ENCODE measurements at places on chromosomes 4 and X.

DNA sequence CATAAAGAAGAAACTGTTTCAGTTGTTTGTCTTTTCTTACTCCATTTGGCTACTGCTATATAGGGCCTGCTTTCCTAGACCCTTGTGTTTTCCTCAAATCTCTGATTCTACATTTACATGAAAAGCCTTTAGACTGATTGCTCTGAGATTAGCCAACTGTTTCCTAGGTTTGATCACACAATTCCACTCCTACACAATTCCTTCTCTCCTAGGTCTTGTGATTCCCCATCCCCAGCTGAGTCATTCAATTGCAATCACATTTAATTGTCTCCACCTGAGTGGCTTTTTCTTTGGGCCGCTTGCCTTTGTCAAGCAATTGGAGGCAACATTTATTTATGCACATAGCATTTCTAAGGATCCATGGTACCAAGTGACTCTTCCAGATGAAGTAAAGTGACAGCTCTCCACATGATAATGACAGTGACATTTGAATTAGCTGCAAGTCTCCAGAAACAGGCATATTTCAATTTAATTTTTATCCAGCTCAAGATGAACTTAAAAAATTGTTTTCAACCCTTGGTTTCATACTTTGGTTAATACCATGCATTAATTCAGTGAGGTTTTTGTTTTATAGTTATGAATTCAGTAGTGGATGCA, 35.8 kb downstream of the ATXN3L start:
- no peak for DNase-seq

DNA sequence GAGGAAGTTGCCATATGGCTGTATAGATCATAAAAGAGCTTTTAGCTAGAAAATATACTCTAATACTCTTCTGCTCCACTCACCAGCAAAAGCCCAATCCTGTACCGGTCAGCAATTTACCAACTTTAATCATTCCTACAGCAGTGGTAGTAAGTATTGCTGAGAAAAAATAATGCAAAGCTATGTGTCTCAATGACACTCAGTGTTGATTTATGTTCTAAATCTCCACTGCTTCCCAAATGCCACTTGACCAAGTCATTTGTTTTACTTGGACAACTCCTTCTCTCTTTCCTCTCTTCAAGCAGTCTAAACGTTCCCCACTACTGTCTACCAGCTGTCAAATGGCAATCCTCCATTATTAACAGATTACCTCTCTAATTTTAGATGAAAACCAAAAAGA, 201.8 kb upstream of the GK2 start:
- no peak for DNase-seq

DNA sequence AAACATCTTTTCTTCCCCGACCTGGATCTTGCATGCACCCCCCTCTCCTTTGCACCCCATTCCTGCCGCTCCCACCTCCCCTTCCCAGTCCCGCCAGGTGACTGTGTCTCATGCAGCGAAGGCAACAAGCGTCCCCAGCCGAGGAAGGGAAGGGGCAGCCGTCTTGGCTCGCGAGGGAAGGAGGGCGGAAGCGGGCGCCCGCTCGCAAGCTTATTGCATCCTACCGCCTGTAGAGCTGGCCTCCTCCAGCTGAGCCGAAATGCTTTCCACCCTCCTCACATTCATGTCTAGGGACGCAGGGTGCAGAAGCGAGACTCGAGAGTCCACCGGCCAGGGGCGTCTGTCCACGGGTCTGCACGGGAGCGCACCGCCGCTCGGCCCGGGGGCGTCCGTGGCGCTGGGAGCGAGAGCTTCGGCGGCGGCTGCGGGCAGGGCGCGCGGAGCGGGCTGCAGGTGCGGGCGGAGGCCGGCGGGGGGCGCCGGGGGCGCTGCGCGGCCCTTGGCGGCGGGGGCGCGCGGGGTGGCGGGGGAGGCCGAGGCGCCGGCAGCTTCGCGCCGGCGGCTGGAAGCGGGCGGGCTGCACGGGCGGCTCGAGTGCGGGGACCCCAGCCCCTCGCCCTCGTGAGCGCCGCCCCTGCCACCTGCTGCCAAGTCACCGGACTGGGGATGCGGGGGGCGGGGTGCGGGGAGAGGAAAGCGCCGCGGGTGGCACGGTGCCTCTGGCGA, at the start of gene KCNIP4:
TSS of gene KCNIP4 (minus strand) at position 426 of the 726 bp plus-strand sequence.
- DNase-seq: no peak

- no peak for DNase-seq
Measured at GRCh38 chrX:83101961-83102360, 406.1 kb upstream of the POU3F4 start.

GRCh38 chr4:24693636-24694035, 101.7 kb upstream of the SOD3 start:
- no peak for DNase-seq

GRCh38 chr4:58688568-58688967, 1578.4 kb upstream of the IGFBP7 start:
- DNase-seq: no peak

DNA sequence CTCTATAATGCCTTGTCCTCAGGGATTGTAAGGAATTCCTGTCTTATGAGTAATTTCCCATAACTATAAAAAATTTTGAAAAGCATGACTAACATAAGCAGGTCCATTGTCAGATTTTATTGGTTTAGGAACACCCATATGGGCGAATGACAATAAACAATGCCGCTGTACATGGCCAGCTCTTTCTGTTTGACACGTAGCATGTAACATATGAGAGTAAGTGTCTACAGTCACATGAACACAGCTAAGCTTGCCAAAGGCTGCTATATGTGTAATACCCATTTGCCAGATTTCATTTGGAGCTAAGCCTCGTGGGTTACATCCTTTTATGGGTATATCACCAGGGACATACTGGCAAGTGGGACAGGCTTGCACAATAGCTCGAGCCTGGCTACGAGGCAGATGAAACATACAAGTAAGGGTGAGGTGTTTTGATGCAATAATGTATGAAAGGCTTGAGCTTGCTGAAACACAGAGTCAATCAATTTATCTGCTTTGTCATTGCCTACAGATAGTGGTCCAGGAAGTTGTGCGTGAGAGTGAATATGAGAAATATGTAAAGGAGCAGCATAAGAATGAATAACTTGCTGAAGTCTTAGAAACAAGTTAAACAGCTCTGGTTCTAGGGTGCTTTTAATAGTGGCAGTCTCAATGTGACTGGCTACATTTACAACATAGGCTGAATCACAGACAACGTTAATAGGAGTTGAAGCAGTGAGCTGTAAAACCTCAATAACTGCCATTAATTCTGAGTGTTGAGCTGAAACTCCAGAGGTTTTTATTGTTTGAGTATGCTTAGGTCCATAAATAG, 67.4 kb upstream of the UGT2B10 start:
- no peak for DNase-seq

GRCh38 chrX:149372866-149373265, 132.2 kb downstream of the IDS start:
- DNase-seq: no peak
